ENCODE measurements at places on chromosomes 2 and 18. TPM values are rescaled to one million over a fixed set of nuclear protein-coding genes. Genes with fewer than 3 reads are reported as not detected.

The ICA1L gene
- total RNA-seq = 16.1 TPM

GRCh38 chr2:152730591-152731333 is 12.3 kb downstream of the ARL6IP6 start:
- DNase-seq = no peak

DNA sequence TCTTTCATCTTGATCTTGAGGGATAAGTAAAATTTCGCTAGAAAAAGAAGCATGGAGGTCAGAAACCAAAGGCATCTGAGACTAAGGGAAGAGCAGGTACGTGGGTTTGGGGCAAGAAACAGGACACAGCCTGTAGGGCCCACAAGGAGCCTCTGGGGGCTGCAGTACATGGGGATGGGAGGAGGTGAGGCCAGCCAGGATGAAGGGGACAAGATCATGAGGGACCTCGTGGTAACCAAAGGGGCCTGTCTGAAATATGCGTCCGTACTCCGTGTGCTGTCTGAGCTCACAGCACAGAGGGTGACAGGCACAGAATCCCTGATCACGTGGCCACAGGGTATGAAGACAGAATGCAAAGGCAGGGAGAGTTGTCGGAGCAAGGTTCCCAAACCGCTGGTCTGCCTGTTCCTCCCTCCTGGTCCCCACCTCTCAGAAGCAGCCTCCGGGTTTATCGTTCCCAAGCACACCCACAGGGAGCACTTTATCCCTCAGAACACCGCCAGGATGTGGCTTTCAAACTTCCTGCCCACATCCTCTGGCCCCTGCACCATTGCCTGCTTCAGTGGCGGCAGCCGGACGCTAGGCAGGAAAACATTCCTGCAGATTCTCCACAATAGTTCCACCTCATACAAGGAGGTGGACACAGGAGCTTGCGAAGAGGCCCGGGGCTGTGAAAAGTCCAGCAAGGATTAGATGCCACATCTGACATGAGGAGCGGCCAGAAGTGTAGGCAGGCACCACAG is 12.0 kb downstream of the TMEM163 start:
- DNase-seq = no peak

GRCh38 chr18:47062471-47062870 is 27.1 kb upstream of the ELOA2 start:
- no peak for DNase-seq

DNA sequence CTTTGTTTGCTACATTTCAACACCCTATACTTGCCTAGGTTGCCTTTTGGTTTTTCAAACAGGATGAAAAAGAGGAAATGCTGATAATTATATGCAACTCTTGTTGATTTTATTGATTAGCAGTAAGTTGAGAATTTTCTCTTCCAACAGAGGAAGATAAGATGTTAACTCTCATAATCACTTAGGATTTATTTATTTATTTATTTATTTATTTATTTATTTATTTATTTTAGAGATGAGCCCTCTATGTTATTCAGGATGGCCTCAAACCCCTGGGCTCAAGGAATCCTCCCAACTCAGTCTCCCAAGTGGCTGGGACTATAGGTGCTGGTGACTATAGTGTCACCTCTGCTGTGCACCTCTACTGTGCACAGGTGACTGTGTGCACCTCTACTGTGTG is 111.4 kb upstream of the GLS start:
- DNase-seq = no peak

DNA sequence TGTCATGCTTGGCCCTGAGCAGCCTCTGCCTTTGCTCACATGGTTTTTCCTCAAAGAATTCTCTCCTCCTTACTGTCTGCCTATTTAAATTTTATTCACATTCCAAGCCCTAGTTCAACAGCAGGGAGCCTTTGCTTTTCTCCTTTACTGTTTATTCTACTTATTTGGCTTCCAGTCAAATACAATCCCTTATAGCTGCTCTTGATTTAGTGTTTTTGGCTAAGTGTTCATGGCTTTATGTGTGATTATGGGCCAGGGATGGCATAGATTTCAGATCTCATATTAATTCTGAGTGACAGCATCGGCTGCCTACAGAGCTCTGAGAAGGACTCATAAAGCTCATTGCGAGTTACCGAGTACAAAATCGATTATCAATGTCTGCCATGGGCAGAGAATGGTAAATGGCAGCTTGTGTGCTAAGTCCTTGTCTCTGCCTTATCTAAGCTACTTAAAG is 106.7 kb downstream of the METTL8 start:
- DNase-seq = peak; percentile 51

The DYSF gene
- total RNA-seq = 2.9 TPM

DNA sequence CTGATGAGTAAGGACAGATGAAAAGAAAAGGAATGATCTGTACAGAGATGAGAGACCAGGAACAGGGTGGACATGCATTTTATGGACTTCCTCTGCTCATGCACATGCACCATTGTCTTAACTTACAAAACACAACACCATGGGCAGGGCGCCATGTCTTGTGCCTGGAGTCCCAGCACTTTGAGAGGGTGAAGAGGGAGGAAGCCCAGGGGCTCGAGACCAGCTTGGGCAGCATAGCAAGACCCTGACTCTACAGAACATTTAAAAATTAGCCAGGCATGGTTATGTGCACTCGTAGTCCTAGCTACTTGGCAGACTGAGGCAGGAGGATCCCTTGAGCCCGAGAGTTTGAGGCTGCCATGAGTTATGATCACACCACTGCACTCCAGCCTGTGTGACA is 86.9 kb downstream of the ZFP36L2 start:
- no peak for DNase-seq

GRCh38 chr2:215218587-215219577 is 80.5 kb upstream of the ABCA12 start:
- no peak for DNase-seq

The CKAP2L gene
- total RNA-seq = 4.1 TPM

DNA sequence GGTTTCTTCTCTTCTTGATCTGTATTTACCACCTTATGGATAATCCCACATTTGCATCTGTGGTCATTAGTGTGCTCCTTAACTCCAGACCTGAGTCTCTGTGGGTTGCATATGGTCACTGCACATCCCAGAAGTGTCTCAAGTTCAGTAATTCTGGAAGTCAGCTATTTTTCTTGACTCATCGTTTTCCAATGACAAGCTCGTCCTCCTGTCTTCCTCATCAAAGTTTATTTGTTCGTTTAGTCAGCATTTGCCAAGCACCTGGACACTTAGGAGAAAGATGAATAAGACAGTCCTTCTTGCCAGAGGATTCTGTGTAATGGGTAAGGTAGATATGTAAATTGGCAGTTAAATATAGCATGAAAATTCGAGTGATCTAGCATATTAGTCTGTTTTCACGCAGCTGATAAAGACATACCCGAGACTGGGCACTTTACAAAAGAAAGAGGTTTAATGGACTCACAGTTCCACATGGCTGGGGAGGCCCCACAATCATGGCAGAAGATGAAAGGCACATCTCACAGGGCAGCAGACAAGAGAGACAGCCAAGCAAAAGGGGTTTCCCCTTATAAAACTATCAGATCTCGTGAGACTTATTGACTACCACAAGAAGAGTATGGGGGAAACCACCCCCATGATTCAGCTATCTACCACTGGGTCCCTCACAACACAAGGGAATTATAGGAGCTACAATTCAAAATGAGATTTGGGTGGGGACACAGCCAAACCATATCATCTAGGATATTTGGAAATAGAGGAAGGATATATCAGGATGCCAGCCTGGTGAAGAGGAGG is 19.4 kb downstream of the FASTKD2 start:
- no peak for DNase-seq

GRCh38 chr2:18583905-18584607 is 5.3 kb downstream of the NT5C1B start:
- no peak for DNase-seq

DNA sequence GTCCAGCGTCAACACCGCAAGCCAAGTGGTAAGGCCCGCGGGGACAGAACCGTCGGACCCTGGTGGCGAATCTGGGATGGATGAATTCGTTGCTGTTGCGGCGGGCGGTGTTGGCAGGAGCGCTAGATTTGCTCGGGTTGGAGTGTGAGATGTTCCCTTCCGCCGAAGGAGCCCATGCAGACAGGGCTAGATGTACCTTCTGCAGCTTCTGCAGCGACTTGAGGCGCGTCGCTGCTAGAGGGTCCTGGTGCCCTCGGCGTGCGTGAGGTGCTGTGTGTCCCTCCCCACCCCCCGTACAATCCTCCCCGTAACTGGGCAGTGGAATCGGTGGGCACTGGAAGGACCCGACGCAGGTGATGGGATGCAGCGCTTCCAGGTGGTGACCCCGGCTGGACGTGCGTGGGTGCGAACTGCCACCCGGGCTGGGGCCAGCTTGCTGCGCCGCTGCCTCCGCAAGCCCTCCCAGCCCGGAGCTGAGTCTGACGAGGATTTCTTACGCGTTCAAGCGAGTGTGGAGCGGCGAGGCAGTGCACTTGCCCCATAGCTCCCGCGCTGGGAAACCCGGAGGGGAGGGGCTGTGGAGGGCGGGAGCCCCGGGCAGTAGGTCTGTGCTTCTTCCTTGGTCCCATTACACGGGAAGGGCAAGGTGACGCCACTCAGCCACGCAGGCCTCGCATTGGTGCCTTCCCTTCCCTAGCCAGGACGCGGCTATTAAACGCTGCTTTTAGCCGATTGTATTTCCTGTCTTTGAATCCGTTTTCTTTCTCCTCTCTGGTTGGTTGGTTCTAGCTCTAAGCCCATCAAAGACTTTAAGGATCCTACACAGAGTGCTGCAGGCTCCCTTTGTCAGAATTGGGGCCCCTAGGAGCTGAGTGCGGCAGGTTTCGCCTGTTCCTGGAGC is 34.2 kb downstream of the CHRNA1 start:
- peak; percentile 22 for DNase-seq

- peak; percentile 78 for DNase-seq
These were observed 1.5 kb upstream of the VSNL1 start for GRCh38 chr2:17538844-17539554.

DNA sequence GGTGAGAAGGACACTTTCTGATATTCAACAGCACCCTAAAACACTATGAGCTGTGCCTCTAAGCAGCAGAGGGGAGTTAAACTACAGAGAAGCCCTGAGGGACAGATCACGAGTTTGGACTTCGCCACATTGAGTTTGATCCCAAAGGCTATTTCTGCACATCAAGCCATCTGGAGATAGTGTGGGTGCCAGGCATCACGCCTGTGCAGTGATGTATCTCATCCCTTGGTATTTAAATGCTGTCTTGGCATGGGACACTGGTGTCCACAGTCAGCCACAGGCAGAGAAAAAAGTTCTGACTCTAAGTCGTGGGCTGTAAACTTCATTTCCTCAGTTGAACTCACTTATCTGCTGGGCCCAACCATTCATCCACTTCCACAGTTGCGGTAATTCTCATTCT is 742.3 kb upstream of the CELF4 start:
- no peak for DNase-seq

DNA sequence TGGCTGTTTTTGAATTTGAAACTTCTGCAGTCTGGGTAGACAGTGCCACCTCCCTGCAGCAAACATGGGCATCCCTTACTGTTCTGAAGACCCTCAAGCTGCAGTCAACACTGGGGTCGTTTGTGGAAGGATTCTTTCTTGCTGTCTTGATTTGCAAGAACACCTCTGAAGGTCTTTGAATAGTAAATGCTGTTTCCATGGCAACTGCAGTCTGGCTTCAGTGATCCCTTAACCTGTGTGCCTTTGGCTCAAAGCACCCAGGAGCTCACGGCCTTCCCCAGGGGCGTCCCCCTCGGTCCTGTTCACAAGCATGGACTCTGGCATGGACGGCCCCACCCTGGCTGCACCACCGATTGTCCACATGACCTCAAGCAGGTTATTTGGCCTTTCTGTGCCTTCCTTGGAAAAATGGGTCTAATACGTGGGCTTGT is 38.3 kb downstream of the LRRFIP1 start:
- DNase-seq = no peak

The RPE gene
- 54.7 TPM for total RNA-seq

DNA sequence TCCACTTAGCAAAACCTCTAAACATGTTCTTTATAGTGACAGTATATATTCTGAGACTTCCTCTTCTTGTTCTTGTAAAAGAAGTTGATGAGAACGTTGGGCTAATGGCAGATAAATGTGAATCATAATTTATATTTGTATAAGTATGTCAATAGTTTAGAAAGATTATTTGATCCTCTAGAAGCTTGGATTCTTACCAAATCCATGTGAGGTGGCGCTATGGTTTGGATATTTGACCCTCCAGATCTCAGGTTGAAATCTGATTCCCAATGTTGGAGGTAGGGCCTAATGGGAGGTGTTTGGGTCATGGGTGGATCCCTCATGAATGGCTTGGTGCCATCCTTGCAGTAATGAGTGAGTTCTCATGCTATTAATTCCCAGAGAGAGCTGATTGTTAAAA is 29.8 kb upstream of the SCN1A start:
- no peak for DNase-seq

- no peak for DNase-seq
These were observed 4.0 kb downstream of the PID1 start for GRCh38 chr2:229267080-229267479.

The SOWAHC gene
- total RNA-seq = 34.4 TPM

The EGR4 gene
- total RNA-seq = 1.4 TPM

DNA sequence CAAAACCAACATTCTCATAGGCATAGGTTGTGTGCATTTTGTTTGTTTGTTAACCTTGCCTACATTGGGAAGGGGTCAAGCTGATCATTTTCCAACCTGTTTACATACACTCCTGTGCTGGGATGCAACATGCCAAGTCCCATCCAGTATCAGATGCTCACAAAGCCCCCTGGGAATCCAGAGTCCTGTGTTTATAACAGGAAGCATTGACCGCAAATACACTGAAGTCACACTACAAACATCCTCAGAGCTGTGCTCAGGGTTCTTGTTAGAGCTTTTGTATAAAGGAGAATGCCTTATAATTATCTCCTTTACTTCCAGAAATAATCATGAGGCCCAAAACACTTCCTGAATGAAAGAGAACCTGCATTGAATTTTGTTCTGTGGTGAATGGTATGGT is 488.7 kb upstream of the TCF4 start:
- DNase-seq = no peak

DNA sequence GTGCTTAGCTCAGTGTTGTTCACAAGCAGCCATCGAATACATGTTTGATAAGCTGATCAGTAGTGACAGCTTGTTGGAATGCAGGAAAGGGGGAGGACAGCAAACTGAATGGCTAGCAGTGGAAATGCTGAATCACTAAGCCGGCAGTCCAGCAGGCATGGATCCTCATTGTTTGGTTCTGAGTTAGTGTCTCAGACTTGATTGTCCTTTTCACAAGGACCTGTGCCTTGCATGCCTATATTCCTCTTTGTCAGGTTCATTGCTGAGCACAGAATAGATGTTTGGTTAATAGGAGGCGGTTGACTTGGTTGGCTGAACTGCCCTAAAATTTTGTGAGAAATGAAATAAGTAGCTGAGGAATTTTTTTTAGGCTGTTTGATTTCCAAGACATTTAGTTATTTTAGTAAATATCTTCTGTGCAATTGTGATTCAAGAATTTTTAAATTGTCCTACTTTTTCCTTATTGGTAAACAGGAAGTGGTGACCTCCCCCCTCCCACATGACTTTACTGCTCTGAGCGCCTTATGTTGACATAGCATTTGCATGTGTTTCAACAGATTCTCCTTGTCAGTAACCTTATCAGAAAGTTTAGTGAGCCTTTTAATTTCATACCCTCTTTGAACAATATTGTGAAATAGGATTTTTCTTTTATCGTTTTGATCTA is 21.4 kb upstream of the STON1 start:
- peak; percentile 60 for DNase-seq

DNA sequence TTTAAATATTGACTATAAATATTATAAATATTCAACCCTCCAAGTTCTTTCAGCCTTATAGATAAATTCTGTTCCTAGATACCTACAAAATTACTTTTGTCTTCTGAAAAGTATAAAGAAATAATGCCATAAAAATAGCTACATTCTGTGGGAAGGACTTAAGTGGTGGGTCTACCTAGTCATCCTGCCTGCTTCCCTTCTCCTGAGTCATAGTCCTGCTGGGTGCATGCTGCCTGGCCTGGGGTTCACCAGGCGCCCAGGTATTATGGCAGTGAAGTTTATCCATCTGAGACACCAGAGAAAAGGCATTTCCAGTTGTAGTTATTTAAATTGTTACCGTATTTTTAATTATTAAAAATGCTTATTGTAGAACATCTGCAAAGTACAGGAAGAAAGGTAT is 167.5 kb downstream of the SLC39A10 start:
- DNase-seq = no peak
